ENCODE measurements at places on chromosomes 1 and 21.

- no peak for DNase-seq
Measured at GRCh38 chr1:109237512-109237911, 11.8 kb upstream of the CELSR2 start.

- DNase-seq: no peak
Measured at GRCh38 chr1:204513117-204513716, 3.0 kb upstream of the MDM4 start.

DNA sequence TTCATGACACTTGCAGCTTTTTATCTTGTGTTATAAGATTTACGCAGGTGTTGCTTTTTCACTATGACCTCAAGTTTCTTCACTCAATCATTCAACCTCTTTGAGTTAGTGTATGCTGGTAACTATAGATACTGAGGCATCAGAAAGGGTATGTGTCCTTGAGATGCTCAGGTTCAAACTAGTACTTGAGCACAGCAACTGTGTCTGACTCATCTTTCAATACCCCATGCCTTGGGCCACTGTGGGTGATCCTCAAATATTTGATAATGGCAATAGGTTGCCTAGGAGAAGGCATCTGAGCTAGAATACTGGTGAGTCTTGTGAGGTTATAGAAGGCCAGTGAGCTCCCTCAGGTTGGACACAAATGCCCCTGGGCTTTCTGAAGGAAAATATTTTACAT, 88.1 kb upstream of the SPATA6 start:
- no peak for DNase-seq

GRCh38 chr1:151143986-151144385, 2.4 kb downstream of the SEMA6C start:
- no peak for DNase-seq
